Activated CD4-positive, alpha-beta T cell treated with anti-CD3 and anti-CD28 coated beads, Interleukin-2, amount 50 U/mL, for 1 hour (primary cell): ENCODE measurements at places on chromosomes 4 and X.

GRCh38 chrX:118530219-118530911 is 34.8 kb downstream of the DOCK11 start:
- no peak for DNase-seq

DNA sequence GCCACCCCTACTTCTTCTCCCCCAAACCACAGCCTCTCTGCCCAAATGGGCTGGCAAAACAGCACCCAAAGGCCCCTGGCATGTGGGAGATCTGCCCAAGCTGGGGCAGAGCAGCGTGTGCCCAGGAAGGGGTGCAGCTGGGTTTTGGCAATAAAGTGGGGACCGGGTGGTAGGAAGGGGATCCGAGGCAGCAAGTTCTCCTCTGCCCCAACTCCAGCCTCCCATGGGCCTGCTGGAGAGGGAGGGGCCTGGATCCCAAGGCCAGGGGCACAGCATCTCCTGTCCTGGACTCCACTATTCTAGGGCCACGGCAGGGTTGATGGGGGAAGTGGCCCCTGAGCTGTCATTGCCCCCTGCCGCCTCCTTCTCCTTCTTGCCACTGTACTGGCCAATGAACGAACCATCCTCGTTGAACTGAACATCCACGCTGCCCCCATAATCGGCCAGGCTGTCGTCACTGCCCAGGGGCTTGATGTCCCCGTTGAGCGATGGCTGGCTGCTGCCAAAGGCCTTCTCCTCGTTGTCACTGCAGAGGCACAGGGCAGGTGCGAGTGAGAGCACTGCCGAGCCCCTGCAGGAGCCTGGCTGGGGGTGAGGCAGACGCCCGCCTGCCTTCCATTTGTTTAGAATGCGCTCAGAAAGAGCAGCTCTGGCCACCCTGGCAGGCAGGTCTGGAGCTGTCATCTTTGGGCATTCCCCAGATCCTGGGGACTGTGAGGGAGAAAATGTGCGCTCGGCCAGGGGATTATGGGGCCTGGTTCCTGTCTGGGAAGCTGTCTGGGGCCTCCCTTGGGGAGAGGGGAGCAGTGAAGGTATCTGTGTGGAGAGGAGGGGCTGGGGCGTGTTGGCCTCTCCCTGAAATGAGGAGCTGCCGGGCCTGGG is 23.4 kb downstream of the L1CAM start:
- no peak for DNase-seq

DNA sequence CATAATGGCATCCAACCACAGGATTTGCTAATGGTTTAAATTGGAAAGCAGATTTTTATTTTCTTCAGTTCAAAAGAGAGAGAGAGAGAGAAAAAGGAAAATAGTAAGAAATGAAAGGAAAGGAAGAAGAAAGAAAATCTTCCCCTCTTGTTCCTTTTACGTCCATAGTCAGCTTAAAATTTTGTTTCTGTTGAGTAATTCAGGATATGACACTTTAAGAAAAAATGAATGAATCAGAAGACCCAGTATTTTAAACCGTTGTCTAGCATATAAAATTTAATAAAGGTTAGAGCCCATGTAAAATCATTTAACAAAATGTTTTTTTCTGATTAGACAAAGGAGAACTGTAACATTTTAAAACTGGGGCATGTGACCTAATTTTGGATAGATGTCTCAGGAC is 391.8 kb upstream of the EPHA5 start:
- DNase-seq = no peak

DNA sequence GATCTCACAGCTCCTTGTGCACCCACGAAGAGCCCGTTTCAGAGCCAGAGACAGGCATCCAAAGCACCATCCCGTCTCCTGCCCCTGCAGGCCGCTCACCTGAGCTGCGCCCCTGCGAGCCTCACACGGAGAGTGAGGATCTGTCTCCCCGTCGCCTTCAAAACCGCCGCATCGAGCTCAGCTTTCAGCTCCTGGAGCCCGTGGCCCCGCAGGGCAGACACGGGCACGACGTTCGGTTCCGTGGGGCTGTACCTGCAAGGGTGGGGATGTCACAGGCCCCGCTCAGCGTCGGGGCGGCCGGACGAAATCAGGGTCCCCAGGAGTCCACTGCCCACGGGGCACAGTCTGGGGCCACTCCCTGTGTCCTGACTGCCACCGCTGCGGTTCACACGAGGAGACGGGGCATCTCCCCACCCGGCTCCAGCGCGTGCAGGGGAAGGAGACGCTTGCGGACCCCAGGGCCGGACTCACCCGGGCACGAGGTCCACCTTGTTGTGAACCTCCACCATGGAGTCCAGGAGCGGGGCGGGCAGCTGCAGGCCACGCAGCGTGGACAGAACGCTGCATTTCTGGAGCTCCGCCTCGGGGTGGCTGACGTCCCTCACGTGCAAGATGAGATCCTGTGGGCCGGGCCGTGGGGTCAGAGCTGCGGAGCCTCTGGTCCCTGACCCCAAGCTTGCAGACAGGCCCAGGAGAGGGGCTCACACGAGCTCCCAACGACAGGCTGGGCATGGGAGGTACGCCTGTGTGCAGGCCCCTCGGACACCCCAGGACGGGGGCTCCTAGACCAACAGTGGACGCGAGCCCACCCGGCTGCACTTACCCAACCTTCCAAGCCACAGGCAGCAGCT is 11.1 kb downstream of the GTPBP6 start:
- no peak for DNase-seq

DNA sequence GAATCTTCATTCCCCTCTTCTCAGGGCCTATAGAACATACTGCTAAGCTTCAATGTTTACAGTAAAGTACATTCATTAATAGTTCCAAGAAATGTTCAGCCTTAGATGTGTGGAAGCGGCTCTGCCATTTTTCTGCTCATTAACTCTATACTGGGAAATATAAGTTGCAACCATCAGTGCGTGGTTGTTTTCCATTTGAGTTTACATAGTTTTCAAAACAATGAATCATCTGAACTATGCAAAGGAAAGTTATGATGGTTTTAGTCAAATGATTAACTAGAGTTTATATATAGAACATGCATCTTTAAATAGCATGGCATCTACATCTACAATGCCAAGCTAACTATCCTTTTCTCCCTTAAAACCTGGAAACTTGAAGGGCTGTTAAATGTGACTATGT is 29.6 kb downstream of the LEF1 start:
- DNase-seq = no peak

DNA sequence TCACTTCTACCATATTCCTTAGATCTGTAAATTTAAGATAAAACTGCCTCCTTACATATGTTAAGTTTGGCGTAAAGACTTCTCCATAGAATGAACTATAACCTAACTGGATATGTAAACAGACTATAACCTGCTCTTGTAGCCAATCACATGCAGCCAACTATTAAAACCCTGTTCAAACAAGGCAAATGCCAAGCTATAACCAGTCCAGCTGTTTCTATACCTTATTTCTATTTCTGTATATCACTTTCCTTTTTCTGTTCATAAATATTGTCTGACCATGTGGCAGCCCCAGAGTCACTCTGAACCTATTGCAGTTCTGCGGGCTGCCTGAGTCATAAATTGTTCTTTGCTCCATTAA is 12.4 kb upstream of the POF1B start:
- DNase-seq = no peak

DNA sequence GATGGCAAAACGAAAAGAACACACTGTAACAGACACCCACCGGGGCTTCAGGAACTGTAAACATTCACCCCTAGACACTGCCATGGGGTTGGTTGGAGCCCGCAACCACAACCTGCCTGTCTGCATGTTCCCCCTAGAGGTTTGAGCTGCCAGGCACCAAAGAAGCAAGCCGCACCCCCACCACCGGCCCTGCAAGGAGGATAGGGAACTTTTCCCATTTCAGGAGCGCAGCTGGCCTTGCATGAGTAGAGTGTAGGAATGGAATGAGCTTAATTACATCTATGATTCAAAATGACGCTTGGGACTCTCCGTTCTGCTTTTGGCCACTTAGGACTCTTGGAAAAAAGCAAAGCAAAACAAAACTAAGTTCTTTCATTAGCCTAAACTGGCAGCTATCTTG is 243.6 kb upstream of the CTSO start:
- DNase-seq = no peak
